ENCODE measurements at places on chromosomes 13 and 19.

DNA sequence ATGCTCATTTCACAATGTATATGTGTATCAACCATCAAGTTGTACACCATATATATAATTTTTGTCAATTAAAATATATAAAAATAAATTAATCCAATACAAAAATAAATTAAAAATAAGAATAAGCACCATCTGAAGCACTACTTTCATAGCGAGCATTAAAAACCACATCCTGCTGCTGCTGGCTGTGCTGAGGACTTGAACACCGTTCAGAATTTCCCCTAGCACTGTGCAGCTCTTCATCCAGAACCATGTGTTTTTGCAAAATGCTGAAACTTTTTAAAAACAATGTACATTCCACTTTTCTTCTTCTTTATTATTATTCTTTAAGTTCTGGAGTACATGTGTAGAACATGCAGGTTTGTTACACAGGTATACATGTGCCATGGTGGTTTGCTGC lies 40.0 kb upstream of the FOXO1 start:
- no peak for DNase-seq

DNA sequence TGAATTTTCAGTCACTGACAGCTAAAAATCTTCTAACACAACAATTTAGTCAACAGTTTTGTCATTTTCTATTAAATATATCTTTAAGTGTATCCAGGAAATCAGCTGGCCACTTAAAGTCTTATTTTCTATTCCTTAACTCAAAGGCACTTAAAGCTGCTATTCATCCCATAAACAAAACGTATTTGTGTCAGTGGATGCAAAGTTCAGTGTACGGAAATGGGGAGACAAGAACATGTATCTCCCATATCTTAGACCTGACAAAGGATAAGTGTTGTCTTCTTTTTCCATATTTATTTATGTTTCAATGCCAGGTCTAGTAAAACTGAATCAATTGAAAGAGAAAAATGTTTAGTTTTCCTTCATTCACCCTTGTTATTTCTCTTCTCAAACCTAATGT lies 409.8 kb upstream of the KLHL1 start:
- DNase-seq = no peak

DNA sequence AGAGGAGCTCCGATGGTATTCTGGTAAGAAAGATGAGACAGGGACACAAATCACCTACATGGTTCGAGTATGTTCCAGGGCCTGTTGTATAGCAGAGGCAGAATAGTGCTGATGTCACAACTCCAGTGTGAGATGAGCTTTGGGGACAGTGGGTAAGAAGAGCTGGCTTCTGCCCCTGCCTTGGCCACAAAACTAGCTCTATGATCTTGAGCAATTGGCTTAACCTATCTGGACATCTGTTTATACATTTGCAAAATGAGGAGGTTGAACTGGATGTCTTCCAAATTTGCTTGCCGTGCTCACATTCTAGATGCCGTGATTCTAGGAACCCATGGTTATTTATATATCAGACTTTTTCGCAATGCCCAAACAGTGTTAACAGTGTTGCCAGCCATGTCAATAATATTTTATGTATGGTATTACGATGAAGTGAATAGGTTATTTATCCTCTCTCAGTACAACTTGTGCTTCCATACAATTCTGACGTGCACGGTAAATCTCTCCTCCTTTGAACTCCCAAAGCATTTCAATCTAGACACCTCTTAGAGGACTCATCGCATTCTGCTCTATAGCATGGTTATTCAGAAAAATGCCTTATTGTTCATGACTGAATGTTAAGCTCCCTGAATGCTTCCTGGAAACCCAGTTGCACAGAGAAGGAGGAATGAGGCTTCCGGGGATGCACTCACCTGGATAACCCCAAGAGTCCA lies 316.0 kb downstream of the FOXO1 start:
- DNase-seq = no peak

DNA sequence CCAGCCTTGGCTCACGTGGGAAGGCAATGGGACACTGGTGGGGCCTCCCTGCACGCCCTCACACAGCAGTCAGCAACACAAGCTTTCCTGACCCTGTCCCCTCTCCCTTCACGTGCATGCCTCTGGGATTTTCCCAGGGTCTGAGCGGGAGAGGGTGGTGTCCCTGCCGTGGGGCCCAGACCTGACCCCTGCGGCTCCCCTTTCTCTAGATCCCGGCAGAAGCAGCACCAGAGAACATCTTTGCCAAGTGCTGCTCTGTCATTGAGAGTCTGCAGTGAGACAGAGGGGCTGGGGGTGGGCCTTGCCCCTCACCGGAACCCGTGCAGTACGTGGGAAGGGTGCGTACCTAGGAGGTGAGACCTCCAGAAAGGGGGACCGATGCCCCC lies 12.6 kb downstream of the KHSRP start:
- DNase-seq = no peak

GRCh38 chr19:7685546-7686445 lies 5.2 kb downstream of the TRAPPC5 start:
- DNase-seq = no peak

Data from ecto neural progenitor cell (in vitro differentiated cells).